Lower leg skin (tissue), 4 donors: ENCODE measurements at places on chromosomes 13 and 19. TPM values are rescaled to one million over a fixed set of nuclear protein-coding genes. Genes with fewer than 3 reads are reported as not detected.

DNA sequence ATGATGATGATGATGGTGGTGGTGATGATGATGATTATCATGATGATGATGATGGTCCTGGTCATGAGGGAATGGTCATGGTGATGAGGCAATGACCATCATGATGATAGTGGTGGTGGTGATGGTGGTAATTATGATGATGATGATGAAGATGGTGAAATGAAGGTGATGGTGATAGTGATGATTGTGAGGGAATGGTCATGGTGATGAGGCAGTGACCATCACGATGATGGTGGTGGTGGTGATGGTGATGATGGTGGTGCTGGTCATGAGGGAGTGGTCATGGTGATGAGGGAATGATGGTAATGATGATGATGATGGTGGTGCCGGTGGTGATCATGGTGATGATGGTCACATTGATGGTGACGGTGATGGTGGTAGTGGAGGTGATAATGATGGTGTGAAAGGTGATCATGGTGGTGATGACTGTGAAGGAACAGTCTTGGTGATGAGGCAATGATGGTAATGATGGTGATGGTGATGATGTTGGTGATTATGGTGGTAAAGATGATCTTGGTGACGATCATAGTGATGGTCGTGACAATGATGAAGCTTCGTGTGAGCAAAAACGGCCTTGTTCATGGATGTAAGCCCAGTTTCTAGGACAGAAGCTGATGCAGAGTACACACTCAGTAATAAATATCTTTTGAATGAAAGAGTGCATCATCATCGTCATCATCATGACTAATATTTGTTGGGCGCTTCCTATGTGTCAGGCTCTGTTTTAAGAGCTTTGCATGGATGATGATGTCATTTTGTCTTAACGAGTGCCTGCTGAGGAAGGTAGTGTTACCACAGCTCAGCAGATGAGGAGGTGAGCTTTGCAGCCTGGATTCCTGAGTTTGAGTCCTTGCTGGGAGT, 17.3 kb downstream of the SBK2 start:
- DNase-seq, result no peak

GRCh38 chr13:98577836-98578285, 954 bp upstream of the STK24 start:
- DNase-seq, result no peak

DNA sequence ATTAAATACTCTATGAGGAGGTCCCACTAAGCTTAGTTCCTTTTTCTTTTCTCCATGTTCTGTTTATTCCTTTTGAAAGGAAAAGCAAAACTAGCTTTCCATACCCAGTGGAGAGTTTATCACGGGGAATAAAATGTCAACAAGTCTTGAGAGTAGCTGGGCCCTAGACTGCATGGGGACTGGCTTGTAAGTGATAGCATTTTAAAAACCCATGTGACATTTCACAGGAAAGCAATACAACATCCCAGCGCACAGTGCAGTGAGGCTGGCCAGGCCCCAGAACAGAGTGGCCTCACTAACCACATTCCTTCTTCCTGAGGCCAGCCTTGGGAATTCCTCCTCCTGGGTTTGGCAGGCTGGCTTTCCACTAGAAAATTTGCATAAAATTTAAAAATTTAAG, 149.8 kb downstream of the DLEU7 start:
- DNase-seq, result no peak

GRCh38 chr13:98487522-98487921, 89.4 kb downstream of the STK24 start:
- DNase-seq, result no peak

DNA sequence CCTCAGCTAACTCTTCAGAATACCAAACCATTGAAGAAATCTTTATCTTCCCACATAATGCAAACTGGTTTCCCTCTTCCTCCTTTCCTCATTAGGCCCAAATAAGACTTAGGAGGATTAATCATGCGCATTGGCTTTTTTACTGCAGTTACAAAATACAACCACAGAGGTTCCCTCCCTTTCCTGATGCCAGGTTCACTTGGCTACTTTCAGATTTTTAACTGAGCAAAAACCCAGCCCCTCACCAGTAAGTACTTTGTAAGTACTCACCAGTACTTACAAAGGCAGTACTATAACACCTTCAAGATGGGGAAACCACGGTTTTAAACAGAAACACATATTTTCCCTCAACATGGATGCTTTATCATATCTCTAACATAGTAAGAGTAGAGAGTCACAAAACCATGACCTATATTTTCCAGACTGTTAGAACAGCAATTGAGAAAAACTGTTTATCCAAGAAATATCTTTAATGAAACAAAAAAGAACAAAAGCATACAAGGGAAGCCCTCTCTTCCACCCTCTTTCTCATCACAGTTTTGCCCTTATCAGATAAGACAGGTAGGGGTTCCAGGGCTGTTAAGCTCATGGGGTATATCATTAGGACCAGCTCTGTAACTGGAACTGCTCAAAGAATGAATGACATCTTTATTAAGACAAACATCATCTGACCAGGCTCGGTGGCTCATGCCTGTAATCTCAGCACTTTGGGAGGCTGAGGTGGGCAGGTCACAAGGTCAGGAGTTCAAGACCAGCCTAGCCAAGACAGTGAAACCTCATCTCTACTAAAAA, 12.7 kb downstream of the FOXO1 start:
- no peak for DNase-seq

GRCh38 chr19:32206065-32206464, 139.3 kb upstream of the ZNF507 start:
- no peak for DNase-seq

DNA sequence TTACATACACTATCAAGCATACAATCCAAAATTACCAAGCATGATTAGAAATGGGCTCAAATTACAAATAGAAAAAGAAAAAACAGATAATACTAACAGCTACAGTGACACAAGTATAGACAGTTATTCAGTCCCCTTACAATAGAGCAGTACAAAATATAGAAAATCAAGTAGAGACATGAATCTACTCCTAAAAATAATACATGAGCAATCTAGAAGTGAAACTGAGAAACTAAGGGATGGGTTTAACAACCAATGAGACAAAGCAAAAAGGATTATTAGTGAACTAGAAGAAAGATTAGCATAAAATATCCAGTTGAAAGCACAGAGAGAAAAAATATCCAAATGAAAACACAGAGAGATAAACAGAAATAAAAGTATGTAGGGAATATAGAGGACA, 426.7 kb downstream of the TBC1D4 start:
- no peak for DNase-seq

DNA sequence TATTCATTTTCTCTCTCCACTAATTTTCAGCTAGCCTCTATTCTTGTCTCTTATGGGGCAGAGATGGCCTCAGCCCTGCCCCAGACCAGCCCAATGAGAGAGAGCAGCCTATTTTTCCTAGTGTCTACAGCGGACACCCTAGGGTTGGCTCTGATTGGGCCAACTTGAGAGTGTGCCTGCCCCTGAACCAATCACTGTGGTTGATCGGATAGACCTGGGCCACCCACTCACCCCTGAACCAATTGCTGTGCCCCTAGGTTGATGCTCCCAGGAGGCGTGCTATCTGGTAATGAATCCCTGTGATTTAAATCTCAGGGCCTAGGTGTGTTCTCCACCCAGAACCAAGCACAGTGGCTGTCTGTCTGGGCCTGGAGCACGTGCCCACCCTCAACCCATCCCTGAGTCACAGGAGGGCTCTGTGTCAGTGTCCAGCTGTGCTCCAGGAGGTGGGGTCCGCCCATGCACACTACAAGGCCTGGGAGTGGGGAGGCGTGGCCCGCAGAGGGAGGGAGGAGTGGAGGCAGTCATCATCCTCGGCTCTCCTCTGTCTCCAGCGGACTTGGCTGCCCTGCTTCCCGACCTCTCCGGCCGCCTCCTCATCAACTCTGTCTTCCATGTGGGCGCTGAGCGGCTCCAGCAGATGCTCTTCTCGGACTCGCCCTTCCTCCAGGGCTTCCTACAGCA, 14.9 kb upstream of the SCN1B start:
- no peak for DNase-seq

GRCh38 chr13:45718063-45718462, 15.9 kb downstream of the CBY2 start:
- no peak for DNase-seq

DNA sequence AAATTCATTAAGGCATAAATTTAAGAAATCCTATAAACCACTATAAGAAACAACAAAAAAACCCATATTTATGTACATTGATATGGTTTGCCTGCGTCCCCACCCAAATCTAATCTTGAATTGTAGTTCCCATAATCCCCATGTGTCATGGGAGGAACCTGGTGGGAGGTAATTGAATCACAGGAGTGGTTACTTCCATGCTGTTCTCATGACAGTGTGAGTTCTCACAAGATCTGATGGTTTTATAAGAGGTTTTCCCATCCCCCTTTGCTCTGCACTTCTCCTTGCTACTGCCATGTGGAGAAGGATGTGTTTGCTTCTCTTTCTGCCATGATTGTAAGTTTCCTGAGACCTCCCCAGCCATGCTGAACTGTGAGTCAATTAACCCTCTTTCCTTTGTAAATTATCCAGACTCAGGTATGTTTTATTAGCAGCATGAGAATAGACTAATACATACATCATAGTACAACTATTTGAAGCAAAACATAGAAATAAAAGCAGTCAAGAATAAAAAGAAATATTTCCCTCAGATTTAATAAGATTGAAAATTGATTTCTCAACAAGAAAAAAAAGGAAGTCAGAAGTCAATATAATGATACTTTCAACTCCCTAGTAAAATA, 209.0 kb upstream of the GPC6 start:
- no peak for DNase-seq

- DNase-seq, result no peak
These were observed 14.5 kb upstream of the GPR183 start for GRCh38 chr13:99321709-99322108.

GRCh38 chr13:113187883-113188665, 20.4 kb downstream of the PCID2 start:
- DNase-seq, result no peak

DNA sequence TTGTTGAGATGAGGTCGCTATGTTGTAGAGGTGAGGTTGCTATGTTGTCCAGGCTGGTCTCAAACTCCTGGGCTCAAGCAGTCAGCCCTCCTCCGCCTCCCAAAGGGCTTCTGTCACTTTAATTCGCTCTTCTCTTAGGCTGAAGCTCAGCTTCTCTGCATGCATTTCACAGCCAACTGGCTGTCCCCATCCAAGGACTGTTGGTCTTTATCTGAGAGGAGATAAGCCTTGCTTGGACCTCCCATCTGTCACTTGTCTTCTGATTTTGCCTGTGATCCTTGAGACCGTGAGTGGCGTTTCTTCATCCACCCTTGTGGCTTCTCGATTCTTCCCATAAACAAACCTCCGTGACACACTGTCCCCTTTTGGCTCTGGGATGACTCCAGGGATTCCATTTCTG, 24.4 kb downstream of the CERS1 start:
- DNase-seq, result no peak

DNA sequence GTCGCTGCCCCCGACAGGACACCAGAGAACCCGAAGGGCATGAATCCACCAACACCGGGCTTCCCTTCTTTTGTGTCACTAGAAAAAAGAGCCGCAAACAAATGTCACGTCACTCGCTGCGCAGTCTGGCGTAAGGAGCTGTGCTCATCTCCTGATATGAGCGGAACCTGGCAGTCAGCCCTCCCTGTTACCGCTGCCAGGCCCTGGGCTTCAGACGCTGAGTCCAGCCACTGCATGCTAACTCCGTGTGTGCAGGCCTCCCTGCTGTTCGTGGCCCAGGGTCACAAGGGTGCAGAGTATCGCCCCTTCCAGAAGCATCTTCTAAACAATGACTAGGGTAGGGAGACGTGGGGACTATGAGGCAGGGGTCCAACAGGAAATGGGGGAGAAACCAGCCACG, 71.3 kb downstream of the SLC7A1 start:
- DNase-seq, result no peak

CD79A gene
- total RNA-seq, result 0.81 TPM

NRTN gene
- 6.9 TPM for total RNA-seq

PRODH2 gene
- not detected for total RNA-seq

CRX gene
- not detected for total RNA-seq

MAST1 gene
- total RNA-seq, result 20.8 TPM

ZNF585A gene
- total RNA-seq, result 8.4 TPM

ZNF90 gene
- 1.9 TPM for total RNA-seq

ZNF709 gene
- 1.7 TPM for total RNA-seq
